Left cardiac atrium (tissue), 4 donors: ENCODE measurements at places on chromosomes 11 and 22.

DNA sequence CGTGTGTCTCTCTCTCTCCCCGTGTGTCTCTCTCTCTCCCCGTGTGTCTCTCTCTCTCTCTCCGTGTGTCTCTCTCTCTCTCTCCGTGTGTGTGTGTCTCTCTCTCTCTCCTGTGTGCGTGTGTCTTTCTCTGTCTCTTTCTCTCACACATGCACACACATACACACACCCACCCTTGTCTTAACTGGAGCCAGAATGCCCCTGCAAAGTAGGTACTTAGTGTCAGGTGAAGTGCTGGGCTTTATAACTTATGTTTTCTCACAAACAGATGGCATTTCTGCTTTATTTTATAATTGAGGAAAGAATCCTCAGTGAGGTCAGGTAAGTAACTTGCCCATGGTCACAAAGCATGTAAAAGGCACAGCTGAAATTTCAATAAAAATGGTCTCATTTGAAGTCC, 106.0 kb downstream of the CSNK2A3 start:
- DNase-seq: no peak

DNA sequence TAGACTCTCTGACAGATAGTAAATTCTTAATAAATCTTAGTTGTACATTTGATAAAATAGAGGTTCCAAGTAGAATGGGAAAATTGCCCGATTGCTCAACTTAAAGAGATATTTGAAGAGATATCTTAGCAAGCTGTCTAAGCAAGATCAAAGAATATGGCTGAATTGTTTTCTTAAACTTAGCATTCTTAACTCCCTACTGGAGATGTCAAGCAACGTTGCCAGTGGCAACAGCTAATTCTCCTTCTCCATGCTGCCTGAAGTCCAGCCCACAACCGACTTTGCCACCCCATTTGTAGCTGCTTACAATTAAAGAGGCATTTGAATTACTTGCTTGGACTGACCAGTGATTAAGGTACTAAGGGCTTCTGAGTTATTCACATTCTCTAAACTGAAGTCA, 94.4 kb downstream of the FAM181B start:
- DNase-seq: no peak

DNA sequence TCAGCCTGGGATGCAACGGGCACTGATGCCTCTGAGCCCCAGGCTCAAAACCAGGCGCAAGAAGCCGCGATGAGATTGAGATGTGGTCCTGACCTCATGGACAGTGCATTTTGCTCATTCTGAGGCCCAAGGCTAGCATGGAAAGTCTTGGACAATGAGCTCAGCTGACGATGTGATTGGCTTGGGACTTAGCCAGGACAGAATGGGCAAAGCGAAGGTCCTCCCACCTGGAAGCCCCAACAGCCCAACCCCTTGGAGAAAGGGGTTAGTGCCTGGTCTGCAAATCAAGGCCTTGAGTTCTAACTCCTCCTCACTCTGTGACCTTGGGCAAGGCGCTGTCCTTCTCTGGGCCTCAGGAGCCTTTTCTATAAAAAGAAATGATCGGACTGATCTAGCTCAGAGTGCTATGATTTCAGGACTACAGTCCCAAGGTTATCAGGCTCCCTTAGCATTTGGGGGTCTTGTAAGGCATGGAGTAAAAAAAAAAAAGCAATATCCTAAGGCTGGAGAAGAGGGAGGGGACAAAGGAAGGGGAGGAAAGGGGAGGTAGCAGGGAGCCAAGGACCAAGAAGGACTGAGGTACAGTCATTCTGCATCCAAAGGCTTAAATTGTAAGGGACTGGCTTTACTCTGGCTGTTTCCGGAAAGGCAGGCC, 2.7 kb downstream of the SLC43A3 start:
- no peak for DNase-seq

DNA sequence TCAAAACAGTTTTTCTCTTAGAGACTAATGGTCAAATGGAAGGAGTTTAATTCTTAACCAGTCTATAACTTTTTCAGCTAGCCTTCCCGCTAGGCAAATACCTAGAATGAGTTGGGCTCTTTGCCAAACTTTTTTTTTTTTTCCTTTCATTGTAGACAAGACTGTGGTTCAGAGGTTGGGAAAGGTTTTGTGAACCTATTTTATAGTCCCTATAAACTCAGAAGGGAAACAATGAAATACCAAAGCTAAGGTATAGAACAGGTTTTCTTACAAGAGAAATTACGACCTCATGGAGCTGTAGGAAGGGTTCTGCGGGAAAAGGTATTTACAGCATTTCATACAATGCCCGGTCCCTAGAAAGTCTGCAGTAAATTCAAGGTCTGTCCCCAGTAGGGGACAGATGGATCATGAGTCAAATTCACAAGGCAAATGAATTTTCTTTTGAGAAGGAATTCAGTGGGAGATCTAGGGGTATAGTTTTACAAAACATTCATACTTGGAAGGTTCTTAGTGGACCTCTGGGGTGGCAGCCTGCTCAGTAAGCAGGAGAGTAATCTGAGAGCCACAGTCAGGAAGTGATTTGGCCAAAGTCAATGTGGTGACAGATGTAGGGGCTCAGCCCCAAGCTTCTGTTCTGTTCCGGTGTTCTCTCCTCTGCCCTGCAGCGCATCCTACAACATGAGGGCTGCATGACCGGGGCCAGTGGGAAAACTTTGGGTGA, 146.8 kb downstream of the DBX1 start:
- no peak for DNase-seq

- peak; percentile 5 for DNase-seq
Measured at GRCh38 chr11:77096591-77097019, 6.0 kb upstream of the OMP start.

DNA sequence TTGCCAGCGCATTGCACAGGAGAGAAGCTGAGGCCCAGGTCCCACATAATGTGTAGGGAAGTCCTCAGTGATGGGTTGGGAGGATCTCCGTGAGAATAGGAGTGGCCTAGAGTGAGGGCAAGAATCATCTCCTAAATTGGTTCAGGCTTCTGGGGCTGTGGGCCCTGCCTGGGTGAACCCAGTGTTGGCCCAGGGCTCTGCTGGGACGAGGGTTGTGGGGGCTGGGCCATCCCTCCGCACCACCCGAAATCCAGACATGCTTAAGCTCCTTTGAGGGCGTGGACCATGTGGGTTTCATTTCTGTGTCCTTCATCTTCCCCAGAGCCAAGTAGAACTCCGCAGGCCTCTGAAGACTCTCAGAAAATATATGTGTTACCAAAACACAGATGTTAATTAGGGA, 3.7 kb downstream of the MICALL1 start:
- DNase-seq: no peak

GRCh38 chr11:129412494-129412893, 36.8 kb downstream of the BARX2 start:
- DNase-seq: no peak

- peak; percentile 47 for DNase-seq
Measured at GRCh38 chr11:13955971-13956421, 6.5 kb upstream of the SPON1 start.

DNA sequence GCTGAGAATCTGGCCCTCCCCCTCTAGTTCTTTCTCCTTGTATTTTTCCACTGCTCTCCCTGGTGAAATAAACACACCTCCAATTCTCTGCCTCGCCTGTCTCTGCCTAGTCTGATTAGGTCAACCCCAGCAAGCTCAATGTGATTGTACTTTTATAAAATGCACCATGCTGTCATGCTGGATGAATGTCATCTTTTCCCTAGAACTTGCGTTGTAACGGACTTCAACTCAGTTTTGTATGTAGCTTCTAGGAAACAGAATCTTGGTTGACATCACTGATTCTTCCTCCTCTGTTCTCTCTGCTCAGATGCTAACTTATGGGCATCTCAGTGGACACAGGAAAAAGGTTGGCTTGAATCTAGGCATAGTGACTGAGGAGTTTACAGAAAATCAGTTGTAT, 261.9 kb upstream of the ISX start:
- DNase-seq: no peak

- no peak for DNase-seq
Measured at GRCh38 chr11:127627204-127627603, 626.6 kb upstream of the KIRREL3 start.

GRCh38 chr22:27689664-27690063, 111.9 kb downstream of the MN1 start:
- no peak for DNase-seq

- DNase-seq: no peak
Measured at GRCh38 chr22:30591191-30591587, 521 bp downstream of the PES1 start.

DNA sequence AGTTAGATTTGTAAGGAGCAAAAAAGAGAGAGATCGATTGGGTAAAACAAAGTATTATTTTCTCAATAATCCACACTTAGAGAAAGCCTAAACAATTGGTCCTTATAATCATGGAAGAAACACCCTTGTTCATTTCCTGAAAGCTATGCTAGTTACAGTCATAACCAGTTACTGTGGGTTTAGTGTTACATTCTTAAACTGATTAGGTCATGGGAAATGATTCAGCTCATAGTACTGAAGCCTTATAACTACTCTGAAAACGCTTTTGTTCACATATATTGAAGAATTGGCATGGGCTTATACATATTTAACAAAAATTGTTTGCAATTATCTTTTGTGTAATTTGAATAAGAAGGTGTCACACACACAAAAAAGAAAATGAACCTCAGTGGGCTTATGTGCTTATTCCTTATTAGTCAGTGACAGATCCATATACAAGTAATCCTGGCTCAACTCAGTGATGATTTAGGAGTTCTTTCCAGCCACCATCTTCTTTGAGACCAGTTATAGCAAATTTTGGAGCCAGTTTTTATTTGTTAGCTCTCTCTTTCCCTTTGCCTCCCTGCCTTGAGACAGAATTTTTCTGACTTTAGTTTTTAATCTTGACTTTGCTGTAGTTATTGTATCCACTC, 198.5 kb upstream of the CTSC start:
- DNase-seq: no peak

DNA sequence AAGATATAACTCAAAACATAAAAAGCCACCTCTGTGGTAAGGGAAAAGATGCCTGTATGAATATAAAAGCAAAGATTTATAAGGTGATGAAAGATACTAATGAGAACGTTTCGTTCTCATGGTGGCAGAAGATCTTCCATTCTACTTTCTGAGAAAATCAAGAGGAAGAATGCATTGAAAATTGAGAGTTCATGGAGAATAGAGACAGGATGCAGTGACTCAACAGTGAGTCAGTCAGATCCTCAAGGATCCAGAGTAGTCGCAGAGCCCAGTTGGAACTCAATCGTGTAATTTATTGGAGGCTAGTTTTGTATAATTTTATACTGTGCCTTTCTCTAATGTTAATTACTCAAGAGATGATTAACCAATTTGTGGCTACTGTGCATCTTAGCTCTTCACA, 73.3 kb downstream of the ENTHD1 start:
- no peak for DNase-seq

- no peak for DNase-seq
Measured at GRCh38 chr11:13249177-13249576, 28.4 kb upstream of the BMAL1 start.

DNA sequence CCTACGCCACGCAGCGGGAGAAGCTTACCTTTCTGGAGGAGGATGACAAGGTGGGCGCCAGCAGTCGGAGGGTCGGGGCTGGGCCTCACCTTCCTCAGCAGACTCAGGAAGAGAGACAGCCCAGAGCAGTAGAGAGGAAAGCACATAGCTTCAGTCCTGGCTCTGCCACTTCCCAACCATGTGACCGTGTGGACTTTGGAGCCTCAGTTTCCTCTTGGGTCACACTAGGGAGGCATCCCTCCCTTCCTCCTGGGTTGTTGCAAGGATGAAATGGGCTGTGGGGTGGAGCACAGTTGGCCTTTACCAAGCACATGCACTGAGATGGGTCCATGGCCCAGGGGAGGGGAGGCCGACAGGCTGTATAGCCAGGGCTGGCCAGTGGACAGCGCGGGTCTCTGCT, 12.9 kb downstream of the DPP3 start:
- DNase-seq: no peak

- no peak for DNase-seq
Measured at GRCh38 chr22:25775531-25775930, 33.5 kb downstream of the MYO18B start.

DNA sequence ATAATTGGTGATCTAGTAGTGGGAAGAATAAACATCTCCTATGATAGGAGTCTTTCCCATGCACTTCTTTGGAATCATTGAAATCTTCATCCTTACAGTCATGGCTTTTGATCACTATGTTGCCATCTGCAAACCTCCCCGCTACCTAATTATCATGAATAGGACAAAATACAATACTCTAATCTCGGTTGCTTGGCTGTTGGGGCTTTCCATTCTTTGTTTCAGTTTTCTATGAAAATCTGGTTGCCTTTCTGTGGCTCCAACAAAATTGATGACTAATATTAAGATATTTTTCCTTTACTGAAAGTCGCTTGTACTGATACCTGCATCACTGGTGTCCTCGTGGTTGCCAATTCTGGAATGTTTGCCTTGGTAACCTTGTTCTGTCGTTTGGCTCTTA, 11.9 kb downstream of the OR4C6 start:
- no peak for DNase-seq

DNA sequence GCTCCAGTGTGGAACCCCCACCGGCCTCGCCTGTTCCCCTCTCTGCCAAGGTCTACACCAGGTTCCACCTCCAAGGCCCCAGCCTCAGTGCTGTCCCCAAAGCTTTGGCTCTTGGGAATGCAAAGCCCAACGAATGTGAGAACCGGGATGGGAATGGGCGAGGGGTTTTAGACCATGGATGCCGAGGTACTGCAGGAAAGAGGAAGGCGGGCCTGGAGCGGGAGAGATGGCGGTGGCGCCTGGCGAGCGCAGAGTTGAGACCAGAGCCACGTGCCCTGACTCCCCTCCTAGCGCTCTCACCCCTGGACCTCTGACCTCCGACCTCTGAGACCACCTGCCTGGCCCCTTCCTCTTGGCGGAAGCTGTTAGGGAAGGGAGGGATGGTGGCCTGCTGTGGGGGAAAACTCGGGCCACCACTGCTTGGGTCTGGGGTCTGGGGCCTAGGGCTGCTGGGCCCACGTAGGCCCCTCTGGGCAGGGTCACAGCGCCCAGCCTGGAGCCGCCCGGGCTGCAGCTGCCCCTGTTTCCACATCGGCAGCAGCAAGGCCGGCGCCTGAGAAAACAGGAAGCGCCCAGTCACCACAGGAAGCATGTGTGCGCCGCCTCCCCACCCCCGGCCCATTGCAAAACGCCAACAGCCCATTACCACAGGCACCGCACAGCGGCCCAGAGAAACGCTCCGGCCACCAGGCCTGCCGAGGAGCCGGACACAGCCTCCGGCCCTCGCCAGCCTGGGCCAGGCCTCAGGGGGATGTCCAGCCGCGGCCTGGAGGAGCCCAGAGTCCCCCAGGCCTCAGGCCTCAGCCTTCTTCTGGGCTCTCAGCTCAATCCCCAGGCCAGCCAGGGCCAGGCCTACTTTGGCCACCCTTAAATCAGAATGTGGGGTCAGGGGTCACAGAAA, 13.8 kb upstream of the SLC39A13 start:
- peak; percentile 79 for DNase-seq
